Activated CD4-positive, CD25-positive, alpha-beta regulatory T cell treated with anti-CD3 and anti-CD28 coated beads, Interleukin-2, amount 50 U/mL, for 72 hours (primary cell): ENCODE measurements at places on chromosomes 5 and 9.

DNA sequence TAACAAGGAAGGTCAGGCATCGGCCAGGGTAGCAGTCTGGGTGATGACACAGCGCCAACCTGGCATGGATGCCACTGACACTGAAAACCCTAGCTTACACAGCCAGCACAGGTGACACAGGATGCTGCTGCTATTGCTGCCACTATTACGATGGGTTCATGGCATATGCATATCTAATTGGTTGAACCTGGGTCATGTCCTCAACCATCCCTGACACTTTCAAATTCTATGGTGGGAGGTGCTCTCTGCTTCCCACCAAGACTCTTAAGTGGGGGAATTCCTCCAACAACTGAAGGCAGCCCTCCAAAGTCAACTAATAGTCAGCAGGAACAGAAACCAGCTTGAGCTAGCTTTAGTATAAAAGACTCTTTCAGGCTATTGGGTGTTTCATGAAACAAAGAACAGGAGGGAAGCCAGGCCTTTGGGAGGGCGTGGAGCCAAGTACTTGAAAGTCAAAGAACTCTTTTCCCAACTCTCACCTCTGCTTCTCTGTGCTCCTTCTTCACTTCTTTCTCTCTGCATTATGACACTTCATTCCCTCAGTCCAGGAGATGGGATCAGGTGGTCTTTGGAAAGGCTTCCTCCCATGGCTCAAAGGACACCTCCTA lies 21.3 kb downstream of the PTTG1 start:
- no peak for DNase-seq

GRCh38 chr9:120936011-120936763 lies 9.6 kb upstream of the TRAF1 start:
- DNase-seq: peak; percentile 90

GRCh38 chr5:78009937-78010527 lies 233.9 kb upstream of the TBCA start:
- no peak for DNase-seq

DNA sequence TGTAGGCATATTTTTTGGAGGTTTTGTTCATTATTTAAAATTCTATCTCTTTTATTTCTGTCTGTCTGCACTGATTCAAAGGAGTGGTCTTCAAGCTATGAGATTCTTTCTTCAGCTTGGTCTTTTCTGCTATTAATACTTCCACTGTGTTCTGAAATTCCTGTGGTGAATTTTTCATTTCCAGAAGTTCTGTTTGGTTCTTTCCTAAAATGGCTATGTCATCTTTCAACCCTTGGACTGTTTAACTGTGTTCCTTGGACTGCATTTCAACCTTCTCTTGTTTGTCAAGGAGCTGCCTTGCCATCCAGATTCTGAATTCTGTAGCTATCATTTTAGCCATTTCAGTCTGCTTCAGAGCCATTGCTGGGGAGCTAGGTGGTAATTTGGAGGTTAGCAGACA lies 76.3 kb downstream of the CERT1 start:
- no peak for DNase-seq

DNA sequence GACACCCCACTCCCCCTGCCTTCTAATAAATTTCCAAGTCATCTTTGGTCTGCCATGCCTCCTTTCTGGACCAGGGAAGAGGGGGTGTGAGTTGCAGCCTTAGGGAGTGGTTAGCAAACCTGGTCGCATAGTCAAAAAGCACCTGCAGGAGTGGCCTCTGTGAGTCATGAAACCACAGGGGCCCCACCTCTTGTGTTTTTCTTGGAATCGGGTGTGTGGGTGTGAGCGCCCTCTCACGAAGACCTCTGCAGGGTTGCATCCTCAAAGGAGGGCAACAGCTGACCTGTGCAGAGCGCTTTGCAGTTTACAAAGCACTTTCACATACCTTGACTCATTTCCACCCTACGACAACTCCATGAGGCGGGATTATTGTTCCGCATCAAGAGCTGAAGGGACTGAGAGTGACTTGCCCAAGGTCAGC lies 36.8 kb upstream of the TEX48 start:
- DNase-seq: peak; percentile 77

- DNase-seq: no peak
Observed at GRCh38 chr5:134651531-134651930, 2.9 kb downstream of the SEC24A start.

DNA sequence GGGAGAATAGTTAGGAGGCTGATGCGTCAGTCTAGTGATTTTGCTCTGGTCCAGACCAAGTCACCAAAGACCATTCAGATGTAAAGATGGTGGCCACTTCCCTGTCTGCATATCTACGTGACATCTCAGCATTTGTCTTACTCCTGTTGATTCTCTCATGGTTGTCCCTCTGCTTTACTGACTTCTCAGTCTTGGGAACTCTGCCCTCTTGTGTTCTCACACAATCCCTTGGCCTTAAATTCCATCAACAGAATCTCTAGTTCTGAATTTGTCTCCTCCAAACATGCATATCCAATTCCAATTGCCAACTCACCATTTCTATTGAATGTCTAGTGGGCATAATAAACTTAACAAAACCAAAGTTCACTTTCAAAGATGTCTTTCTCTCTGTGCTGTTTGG lies 147.8 kb downstream of the SLC24A2 start:
- no peak for DNase-seq

GRCh38 chr9:16864649-16865434 lies 5.6 kb downstream of the BNC2 start:
- no peak for DNase-seq

DNA sequence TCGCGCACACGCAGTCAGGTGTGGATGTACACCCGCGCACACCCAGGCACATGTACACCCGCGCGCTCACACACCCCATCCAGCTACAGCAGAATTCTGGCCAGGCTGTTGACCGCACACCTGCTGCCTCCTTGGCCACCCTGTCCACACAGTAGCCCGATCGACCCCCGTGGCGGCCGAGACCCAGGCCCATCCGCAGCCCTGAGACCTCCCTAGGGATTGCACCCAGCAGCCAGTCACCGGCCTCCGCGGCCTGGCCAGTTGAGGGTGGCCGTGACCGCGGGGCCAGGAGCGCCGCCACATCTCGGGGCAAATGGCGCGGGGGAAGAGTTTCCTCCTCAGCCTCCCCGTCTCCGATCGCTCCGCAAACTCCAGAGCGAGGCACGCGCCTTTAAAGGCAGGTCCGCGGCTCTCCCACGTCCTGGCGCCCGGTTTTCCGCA lies 774 bp upstream of the ADAMTS16 start:
- DNase-seq: no peak

DNA sequence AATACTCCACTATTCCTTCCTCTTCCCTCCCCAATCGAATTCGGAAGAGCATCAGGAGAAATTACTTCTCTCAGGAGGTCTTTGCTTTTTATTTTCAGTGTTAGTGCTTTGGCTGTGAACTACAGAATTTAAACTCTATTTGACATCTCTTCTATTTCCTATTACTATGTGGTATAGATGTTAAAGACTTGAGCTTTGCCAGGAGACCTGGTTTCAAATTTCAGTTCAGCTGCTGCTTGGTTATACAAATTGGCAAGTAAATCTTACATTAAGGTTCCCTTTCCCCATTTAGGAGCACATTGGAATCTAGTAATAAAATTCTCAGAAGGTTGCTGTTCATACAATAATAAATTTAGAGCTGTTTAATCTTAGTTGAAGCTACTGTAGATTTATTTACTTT lies 13.1 kb downstream of the UHRF2 start:
- no peak for DNase-seq

DNA sequence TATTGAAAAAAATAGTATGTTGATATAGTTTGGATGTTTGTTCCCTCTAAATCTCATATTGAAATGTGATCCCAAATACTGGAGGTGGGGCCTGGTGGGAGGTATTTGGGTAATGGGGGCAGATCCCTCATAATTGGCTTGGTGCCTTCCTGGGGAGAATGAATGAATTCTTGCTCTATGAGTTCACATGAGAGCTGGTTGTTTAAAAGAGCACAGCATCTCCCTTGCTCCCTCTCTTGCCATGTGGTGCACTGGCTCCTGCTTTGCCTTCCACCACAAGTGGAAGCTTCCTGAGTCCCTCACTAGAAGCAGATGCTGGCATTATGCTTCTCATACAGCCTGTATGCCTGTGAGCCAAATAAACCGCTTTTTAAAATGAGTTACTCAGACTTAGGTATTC lies 154.8 kb downstream of the ADAMTS6 start:
- DNase-seq: no peak

DNA sequence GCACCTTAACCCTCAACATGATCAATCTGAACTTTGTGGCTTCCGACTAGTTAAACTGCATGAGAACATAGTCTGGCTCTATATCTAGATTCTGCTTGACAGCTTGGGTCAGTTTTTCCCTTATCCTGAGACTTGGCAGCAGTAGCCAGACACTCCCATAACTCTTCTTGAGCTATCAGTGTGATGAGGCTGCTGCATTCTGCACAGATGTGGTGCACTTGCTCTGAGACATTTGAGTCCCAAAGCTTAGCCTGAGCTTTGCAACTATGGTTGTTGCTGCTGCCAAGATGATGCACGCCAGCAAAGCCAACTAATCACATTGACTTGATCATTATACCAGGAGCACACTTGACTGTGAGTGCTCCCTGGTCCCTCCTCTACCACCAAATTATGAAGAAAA lies 36.2 kb downstream of the MOCS2 start:
- no peak for DNase-seq

DNA sequence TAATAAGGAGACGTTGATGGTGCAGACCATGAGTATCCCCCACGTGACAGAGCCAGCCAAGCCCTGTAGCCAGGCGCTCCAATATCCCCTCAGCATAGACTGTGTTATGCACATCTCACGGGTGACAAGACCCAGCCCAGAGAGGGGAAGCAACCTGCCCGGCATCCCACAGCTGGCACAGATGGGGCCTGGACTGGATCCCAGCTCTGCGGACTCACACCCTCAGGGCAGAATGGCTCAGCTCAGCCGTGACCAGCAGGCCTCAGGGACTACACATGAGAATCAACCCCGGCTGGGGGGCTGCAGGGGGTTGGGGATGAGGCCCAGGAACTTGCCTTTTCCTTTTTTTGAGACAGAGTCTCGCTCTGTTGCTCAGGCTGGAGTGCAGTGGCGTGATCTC lies 11.7 kb downstream of the FIBCD1 start:
- no peak for DNase-seq

- no peak for DNase-seq
Observed at GRCh38 chr5:160271836-160272235, 40.5 kb downstream of the CCNJL start.
